ENCODE measurements at places on chromosomes 6 and 20.

DNA sequence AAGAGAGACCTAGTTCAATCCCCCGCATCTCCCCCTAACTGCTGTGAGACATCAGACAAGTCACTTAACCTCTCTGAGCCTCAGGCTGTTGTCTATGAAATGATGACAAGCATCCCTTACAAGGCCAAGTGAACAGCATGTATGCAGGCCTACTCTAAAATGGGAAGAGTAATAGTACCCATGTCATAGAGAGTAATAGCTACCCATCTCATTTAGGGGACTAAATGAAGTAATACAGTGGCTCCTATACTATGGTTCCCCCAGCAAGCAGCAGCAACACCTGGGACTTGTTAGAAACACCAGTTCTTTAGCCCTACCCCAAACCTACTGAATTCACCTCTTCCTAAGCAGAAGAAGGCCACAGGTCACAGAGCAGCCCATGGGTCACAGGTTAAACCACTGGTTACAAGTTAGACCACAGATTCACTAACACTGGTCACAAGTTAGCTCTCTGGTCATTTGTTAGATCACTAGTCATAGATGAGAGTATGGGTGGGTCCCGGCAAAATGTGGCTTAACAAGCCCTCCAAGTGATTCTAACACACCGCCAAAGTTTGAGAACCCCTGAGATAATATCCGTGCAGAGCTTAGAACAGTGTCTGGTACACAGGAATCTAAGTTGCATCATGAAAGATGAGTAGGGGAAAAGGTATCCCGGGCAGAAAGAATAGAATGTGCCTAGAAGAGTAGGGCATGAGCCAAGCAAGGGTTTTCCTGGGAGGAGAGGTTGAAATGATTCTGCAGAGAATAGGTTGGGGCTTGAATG lies 1.4 kb downstream of the DEFB124 start:
- DNase-seq, result no peak

GRCh38 chr6:8392569-8392968 lies 42.8 kb downstream of the SLC35B3 start:
- no peak for DNase-seq

DNA sequence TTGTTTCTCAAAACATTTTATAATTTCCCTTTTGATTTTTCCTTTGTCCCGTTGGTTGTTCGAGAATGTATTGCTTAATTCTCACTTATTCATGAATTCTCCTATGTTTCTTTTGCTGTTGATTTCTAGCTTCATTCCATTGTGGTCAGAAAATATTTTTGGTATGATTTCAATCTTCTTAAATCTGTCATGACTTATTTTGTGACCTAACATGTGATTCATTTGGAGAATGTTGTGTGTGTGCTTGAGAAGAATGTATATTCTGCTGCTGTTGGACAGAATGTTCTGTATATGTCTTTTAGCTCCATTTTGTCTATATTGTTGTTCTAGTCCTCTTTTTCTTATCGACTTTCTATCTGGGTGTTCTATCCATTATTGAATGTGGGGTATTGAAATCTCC lies 286.2 kb upstream of the RNF217 start:
- peak; percentile 1 for DNase-seq

- DNase-seq, result no peak
Observed at GRCh38 chr6:161438430-161439030, 164.7 kb upstream of the AGPAT4 start.

- no peak for DNase-seq
Observed at GRCh38 chr6:105322499-105323225, 80.2 kb downstream of the PREP start.
